ENCODE measurements at places on chromosomes 11 and 22.

DNA sequence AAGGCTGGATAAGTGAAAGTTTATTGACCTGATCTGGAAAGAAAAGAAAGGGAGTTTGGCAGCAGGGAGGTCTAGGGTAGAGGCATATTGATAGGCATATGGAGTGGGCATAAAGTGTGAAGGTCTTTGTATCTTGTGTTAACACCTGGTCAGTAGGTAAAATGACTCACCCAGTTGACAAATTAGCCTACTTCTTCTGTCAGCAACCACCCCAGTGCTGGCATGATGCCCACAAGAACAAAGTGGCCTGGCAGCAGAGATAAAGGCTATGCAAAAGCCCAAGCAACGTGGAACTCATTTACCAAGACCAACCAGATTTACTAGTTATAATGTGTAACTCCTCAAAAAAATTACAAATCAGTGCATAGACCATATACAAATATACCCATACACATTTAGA is 4.9 kb downstream of the OR10A3 start:
- DNase-seq = no peak

DNA sequence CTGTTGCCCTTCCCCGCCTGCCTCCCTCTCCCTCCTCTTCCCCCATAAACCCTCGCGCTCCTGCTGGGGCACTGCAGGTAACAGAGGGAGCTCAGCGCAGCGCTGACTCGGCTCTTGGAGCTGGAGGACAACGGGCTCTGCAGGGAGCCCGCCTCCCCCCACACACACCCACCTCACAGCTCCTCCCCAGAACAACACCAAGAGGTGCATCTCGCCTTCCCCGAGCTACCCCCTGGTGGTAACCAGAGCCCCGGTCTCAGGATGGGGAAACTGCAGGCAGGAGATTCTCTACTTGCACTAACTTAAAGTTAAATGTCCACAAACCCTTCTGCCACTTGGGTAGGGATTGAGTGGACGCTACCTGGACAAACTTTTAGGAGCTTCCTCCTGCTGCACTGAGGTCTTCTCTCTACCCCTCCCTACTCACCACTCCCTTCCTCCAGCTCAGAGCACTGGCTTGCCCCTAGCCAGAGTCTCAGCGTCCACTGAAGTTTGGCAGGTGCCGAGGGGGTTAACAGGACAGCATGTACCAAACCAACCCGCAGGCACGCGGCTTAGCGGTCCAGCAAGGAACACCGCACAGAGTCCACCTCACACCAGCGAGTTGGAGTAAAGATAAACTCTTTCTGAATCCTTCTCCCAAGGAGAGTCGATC is 4.0 kb upstream of the SCN4B start:
- DNase-seq = no peak

- DNase-seq = no peak
Measured at GRCh38 chr11:103055221-103055890, 36.6 kb downstream of the DCUN1D5 start.

DNA sequence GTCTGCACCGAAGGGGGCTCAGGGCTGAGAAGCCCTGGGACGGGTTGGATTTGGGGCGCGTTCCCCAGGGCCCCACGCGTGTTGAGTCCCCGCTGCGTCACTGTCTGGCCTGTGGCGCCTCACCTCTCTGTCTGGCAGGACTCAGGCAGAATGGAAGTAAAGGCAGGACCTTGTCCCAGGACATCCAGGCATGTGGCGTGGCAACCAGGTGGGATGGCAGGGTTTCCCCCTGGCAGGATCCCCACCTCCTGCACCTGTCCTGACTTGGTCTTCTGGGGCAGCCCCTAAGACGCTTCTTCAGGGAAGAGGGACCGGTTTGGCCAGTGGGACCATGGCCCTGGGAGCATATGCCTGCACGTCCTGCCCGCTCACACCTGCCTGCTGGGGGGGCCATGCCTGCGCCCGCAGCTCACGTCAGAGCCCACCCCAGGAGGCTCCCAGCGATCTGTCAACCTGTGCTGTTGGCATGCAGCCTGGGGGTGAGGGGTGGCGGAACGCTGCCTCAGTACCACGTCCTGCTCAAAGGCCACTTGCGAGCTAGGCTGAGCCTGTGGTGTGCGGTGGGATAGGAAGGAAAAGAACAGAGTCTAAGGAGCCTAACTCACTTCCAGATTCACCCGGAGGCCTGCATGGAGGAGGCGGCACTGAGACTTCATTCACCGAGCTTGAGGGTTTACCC is 72.7 kb downstream of the KCNQ1 start:
- no peak for DNase-seq

DNA sequence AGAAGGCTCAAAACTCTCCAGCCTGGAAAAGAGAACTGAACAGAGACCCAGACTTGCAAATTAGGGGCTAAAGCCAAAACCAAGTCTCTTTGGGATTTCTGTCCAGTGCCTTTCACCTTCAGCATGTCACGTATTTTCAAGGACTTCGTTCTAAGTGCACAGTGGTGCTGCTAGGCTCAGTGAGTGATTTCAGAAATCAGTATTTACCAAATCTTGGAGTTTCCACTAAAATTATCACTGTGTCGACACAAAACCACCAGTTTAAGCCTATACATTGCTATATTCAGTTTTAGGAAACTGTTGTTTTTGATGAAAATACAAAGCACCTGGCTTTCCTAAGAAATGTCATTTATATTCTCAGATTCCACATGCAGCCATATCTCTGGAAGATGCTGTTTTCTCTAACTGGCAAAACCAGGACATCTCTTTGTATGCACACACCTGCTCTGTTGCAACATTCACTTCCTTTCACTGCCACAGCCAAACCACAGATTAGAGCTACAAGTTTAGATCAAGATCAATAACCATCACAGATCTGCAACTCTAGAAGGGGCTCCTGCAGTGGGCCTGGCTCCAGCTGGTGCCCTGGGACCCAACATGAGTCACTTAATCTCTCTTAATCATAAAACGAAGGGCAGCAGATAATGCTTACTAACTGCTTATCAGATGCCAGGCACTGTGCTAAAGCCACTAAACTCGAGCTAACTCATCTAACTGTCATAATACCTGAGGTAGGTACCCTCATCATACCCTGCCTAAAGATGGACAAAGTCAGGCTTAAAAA is 22.3 kb downstream of the SMCO4 start:
- no peak for DNase-seq

- DNase-seq = no peak
Measured at GRCh38 chr11:95790933-95791708, 823 bp downstream of the CEP57 start.

- DNase-seq = no peak
Measured at GRCh38 chr22:43435851-43436811, 24.3 kb downstream of the MPPED1 start.

- DNase-seq = no peak
Measured at GRCh38 chr11:70322666-70323065, 52.2 kb downstream of the PPFIA1 start.

DNA sequence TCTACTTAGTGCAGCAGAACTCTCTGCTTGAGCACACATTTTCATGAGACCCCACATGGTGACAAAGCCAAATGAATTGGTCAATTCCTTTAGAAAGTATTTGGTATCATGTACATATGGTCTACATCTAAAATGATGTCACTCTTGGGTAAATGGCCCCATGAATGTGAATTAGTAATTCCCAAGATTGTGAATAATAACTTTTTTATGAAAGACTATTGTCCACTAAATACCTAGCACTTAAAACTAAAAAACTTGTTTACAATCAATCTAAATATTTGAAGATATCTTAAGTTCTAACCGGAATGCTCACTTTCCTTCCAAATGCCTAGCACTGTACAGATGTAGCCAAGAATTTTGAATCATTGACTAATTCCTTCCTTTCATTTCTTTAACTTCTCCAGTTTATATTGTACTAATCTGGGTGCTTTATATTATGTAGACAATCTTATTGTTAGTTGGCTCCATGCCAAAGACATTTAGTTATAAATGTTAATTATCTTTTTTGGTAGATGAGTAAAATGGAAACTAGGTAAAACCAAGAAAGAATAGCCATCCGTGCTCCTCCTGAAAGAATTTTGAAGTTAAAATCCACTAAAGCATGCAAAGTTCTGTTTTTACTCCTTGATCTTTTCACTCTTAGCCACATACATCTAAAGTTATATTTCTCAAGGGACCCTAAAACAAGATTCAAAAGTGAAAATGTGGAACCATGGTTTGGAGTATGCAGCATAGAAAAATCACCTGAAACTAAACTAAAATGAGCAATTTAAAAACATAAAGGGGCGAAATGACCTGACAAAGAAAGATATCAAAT is 145.0 kb upstream of the ARHGAP20 start:
- no peak for DNase-seq

- no peak for DNase-seq
Measured at GRCh38 chr11:13861411-13861810, 101.1 kb upstream of the SPON1 start.

- no peak for DNase-seq
Measured at GRCh38 chr22:27885977-27886842, 32.8 kb downstream of the PITPNB start.

- no peak for DNase-seq
Measured at GRCh38 chr11:133681901-133682300, 149.6 kb upstream of the OPCML start.

DNA sequence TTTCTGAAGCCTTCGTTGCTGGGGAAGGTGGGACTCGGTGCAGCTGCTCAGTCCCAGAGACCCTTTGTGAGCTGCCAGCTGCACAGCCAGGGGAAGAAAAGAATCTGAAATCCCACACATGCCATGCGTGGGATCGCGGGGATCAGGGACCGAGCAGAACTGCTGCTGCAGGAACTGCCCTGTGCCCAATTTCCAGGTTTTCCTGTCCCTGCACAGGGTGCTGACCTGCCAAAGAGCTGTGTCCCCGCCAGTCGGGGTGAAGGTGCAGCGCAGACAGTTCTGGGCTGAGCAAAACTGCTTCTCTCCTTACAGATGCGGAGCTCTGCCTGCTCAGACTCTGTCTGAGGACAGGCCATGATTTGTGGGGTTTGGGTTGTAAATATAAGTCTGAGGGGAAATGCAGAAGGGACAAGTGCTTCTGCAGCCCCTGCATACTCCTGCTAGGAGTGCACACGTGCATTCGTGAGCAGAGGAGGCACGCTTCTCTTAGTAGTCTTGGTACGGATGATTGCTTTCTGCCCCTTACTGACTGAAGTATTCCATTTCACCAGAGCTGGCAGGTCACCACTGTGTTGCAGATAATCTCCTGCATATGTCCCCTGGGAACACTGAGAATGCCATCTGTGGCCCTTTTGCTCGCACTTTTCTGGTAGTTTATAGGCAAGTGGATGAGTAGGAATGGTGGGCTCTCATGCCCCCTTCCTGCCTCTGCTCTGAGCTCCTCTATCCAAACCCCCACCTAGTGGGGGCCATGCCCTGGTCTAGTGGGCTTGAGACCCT is 141.4 kb downstream of the PARVA start:
- no peak for DNase-seq

DNA sequence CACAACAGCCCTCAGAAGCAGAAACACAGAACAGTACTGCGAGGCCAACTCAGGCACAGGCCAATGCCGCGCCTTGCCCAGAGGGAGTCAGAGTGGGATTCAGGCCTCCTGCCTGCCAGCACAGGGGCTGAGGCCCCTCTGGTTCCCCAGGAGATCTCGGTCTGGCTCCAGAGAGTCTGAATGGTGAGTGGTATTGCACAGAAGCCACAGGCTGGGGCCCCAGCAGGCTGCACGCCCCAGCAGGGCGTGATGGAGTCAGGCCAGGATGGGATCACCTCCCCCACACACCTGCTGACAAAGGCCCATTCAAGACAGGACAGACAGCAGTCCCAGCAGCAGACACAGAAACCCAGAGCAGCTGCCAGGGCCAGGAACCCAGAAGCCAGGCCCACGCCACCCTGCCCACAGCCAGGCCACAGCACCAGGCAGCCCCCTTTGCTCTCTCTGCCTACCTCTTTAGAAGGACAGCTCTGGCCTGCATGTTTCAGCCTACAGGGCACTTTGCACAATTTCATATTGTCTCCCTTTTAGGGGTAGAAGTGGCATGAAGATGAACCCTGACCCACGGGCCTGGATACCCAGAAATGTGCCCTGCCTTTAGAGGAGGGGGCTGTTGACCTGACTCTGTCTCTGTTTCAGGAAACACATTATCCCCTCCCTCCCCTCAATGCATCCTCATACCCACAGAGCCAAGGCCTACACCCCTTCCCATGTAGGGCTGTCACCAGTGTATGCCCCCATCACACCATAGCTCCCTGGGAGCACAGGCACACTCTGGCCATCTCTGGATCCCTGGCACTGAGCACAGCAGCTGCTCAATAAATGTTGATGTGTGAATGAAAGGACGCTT is 6.1 kb downstream of the FXYD6 start:
- no peak for DNase-seq

DNA sequence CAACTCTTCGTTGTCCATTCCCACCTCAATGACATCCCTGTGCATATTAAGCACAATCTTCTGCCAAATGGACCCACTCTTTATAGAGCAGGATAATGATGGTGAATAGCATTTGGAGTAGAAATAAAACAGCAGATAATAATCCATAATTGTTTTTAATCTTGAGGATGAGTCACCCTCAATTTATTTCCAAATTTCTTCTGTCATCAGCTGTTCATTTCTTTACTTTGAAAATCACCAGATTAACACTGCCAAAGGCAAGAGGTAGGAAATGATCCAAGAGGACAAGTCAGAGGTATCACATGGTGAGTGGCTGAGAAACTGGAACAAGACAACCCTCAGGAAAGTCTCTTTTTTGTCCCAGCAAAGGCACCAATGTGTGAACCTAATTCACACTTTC is 7.3 kb upstream of the AMBRA1 start:
- no peak for DNase-seq

GRCh38 chr11:119538753-119539152 is 115.8 kb upstream of the THY1 start:
- DNase-seq = no peak

DNA sequence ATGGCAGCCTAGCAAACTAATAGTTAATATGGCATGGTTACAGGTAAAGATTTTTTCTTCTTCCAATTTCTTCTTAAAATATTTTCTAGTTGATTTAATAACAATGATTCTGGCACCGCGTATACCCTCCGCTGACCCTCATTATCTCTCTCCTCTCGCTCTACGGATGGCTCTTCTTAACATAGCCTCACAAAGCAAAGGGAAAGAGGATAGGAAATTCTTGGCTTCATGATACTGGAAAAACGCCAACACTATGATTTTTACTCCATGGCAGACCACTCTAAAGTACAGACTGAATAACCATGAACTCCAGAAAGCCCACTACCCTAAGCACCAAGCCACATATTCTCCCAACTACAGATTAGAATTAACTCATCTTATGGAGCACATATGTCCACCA is 6.1 kb downstream of the PI4KA start:
- DNase-seq = no peak

- no peak for DNase-seq
Measured at GRCh38 chr11:69122326-69122629, 33.5 kb upstream of the SMIM38 start.

GRCh38 chr22:29733362-29734201 is 13.8 kb downstream of the CABP7 start:
- no peak for DNase-seq

GRCh38 chr22:48714231-48714630 is 1113.4 kb downstream of the BRD1 start:
- DNase-seq = no peak

GRCh38 chr22:49856343-49856742 is 2.7 kb downstream of the ZBED4 start:
- DNase-seq = no peak

GRCh38 chr11:34161812-34162492 is 56.5 kb downstream of the NAT10 start:
- no peak for DNase-seq

GRCh38 chr22:40328546-40329456 is 17.5 kb upstream of the ADSL start:
- DNase-seq = no peak
